Stimulated activated CD8-positive, alpha-beta memory T cell treated with anti-CD3 and anti-CD28 coated beads, Interleukin-7, amount 100 ng/mL, for 24 hours (primary cell): ENCODE measurements at places on chromosomes 12 and 14.

GRCh38 chr12:76649099-76649498 is 89.5 kb upstream of the OSBPL8 start:
- DNase-seq = no peak

- no peak for DNase-seq
Observed at GRCh38 chr12:32569259-32569658, 109.8 kb upstream of the DNM1L start.

- DNase-seq = no peak
Observed at GRCh38 chr14:100523843-100524169, 63.4 kb downstream of the BEGAIN start.

DNA sequence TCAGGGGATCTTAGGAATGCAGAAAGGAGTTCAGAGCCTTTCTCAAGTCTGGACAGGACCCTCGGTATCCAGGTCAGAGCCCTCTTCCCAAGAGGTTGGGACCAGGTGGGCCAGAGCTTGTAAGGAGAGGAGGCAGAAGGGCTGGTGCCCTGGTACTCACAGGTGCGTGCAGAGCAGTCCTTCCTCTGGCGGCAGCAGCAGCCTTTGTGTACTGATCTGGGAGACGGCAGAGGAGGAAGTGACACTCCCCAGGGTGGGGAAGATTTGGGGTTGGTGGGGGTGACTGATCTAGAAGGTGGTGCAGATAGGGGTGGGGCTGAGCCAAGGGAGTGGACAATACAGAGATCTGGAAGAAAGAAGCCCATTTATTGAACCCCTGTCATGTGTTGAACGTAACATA is at the start of gene ITGB7:
ITGB7 (minus strand) TSS at position 210 of the 400 bp plus-strand sequence. CDS start 6,808 bp downstream, outside the sequence.
- no peak for DNase-seq

- no peak for DNase-seq
Observed at GRCh38 chr12:27208414-27208750, 35.7 kb upstream of the STK38L start.
